ENCODE measurements at places on chromosomes 4 and X.

GRCh38 chrX:136209016-136209738, 42.0 kb downstream of the MAP7D3 start:
- no peak for DNase-seq

DNA sequence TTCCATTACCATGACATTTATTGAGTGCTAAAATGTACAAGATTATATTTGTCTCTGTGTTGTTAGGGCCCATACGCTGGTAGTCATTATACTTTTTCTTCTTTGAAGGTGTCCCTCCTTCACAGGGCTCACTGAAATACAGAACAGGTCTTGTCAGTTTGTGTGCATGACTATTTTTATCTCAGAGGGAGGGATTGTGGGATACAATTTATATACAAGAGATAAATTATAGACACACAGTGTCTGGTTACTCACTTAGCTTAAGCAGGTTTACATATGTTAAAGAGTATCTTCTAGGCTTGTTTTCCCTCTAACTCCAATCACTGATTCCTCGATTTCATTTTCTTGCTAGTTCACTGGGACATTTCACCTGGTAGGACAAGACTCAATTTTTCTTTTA, 143.3 kb upstream of the GUCY1A1 start:
- DNase-seq, result no peak

DNA sequence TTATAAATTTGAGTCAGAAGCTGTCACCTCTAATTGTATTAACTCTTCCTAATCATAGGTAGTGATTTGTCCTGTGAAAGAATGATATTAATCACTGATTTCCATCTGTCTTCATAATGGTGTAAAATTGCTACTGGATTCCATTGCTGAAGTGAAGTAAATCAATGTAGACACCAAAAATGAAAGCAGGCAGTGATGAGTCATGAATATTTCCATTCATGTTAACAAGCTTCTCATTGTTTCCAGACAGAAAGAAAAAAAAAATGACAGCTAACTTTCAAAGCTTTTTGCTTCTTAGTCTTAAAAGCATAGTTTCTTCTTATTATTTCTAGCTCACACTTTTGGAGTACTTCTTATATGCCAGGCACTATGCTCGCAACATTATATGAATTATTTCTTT, 21.5 kb downstream of the FAM114A1 start:
- no peak for DNase-seq

DNA sequence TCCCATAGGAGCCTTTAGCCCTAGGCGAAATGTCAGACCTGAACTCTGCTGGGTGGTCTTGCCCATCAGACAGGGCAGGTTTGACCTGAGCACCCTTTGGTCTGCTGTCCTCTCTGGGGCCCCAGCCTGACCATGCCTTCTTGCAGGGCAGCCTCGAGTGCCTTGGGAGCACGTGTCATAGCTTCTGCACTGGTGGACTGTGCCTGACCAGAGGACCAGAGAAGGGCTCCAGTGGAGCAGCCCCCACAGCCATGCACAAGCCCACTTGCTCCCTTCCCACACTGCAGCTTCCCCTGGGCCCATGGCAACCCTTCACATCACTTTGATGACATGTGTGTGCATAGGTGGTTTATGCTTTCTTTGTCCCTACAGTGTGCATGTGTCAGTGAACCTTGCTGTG, 394.0 kb downstream of the TEX13C start:
- DNase-seq, result no peak

- DNase-seq, result no peak
Observed at GRCh38 chr4:95198961-95199360, 349.8 kb downstream of the UNC5C start.

- no peak for DNase-seq
Observed at GRCh38 chrX:15594371-15594770, 6.4 kb downstream of the ACE2 start.

GRCh38 chrX:72396117-72396516, 90.4 kb upstream of the CITED1 start:
- no peak for DNase-seq

DNA sequence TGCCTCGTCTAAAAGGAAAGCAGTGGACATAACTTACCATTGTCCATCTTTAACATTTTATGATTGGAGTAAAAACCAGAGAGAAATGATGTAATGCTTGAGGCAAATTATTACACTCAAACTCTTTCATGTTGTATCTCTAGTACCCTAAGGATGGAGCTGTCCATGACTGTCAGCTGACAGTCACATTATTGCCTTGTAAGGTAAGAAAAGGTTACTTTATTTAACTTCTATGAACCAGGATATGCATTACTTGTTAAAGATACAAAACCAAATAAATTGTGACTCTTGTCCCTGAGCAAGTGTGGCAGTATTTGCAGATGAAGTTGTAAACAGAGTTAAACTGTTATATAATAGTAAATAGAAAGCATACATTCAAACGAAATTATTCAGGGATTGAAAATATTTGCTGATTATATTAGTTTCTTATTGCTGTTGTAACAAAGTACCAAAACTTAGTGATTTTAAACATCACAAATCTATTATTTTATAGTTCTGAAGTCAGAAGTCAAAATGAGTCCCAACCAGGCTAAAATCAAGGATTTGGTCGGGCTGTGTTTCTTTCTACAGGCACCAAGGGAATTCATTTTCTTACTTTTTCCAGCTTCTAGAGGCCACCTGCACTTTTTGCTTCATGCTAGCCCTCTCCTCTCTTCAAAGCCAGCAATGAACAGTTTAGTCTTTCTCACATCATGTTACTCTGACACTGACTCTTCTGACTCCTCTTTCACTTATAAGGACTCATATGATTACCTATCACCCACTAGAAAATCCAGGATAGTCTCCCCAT, 113.8 kb downstream of the CEP44 start:
- DNase-seq, result no peak

DNA sequence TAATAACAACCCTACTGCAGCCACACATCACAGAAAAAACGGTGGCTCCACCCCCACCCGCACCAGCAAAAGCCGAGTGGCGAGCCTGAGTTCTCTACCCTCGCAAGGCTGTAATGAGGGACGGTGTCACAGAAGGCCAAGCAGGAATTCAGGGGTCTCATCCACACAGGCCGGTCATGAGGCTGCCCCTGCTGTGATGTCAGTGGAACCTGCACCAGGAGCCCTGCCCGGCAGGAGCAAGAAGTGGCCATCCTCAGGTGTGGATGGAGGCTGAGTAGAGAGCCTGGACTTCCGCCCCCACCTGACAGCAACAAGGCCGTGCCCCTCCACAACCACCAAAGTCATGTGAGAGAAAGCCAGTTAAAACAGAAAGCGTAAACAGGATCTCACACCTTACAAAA, 20.6 kb downstream of the LYAR start:
- DNase-seq, result no peak

DNA sequence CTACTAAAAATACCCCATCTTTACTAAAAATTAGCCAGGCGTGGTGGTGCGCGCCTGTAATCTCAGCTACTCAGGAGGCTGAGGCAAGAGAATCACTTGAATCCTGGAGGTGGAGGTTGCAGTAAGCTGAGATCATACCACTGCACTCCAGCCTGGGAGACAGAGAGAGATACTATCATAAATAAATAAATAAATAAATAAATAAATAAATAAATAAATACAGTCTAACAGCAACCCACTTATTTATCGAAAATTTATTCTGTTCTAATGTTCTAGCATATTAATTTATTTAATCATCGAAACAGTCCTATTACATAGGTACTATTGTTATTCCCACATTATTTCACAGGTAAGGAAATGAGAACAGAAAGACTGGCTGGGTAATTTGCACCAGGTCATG, 18.2 kb upstream of the TXK start:
- no peak for DNase-seq

DNA sequence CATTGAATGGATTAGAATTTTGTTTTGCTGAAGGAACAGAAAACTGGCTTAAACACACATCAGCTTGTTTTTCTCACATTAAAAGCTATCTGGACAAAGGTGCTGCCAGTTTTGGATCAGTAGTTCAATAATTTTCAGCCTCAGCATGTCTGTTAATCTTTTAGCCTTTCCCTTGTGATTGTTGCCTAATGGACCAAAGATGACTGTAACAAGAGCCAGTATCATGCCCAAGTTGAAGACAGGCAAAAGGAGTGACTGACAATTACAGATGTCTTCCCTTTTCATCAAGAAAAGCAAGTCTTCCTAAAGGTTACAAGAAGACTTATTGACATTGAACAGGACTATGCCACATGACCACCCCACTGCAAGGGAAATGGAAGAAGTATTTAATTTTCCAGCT, 419.7 kb downstream of the MAPK10 start:
- DNase-seq, result no peak

- no peak for DNase-seq
Observed at GRCh38 chr4:7813674-7814073, 126.0 kb downstream of the AFAP1 start.

DNA sequence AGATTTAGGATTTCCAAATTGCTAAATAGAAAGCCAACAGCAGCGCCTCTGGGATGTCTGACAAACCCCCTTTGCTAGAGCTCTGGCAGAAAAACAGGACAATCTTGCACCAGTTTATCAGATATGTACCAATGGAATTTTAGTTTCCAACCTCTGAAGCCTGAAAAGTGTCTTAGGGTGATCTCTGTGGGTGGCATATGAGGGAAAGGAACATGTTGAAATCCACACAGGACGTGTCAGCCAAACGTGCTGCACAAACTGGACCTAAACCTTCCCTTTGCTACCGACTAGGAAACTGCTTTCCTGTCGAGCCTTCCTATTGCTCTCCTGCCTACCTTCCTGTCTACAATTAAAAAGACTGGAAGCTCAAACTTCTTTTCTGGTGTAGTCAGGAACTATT, 53.5 kb downstream of the REELD1 start:
- DNase-seq, result no peak

GRCh38 chr4:118981839-118982381, 93.3 kb downstream of the SYNPO2 start:
- peak; percentile 21 for DNase-seq

DNA sequence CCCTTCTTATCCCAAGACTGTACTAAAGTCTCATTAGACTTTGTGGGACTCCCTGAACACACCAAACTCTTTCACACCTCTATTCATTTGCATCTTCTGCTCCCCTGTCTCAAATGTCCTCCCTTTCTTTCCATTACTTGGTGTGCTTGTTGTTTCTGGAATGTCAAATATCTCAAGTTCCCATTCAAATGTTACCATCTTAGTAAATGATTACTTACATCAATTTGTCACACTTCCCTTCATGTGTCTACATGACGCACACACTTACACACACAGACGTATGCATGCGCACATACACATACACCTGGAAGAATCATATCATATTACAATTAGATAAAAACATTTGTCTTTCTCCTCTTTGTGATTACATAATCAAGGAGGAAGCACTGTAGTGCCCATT, 210.8 kb upstream of the TEX13C start:
- no peak for DNase-seq

DNA sequence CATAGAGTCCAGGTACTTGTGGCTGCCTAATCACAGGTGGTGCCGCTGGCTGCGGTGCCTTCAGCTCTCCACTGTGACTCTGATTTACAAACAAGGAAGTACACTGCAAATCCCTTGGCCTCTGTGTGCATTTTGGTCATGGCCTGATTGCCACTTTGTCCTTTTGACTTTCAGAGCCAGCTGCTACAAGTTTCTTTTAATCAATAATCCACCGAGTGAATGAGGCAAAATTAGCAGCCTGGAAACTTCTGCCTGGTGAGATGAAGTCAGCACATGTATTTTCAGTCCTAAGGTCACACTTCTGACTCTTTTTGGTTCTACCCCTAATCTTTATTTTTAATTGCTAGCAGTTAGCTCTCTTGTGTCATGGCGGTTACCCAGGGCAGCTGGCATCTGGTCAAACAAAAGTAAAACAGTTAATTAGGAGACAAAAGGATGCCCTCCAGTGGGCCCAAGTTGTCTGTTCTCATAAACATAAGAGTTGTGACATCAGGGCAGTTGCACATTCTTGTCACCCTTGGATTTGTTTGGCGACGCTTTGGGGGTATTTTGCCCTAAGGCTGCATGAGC, 62.3 kb upstream of the LNX1 start:
- no peak for DNase-seq

DNA sequence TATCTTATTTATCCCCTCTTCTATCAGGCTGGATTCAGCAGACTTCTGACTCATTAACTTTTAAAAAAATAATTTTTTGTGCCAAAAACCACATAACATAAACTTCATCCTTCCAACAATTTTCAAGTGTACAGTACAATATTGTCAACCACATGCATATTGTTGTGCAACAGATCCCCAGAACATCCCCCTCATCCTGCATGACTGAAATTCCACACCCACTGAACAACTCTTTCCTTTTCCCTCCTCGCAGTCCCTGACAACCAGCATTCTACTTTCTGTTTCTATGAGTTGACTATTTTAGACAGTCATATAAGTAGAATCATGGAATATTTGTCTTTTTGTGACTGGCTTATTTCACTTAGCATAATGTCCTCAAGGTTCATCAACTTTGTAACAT, 2.2 kb upstream of the MID2 start:
- DNase-seq, result no peak

GRCh38 chr4:6594826-6595355, 19.9 kb downstream of the MAN2B2 start:
- DNase-seq, result no peak

DNA sequence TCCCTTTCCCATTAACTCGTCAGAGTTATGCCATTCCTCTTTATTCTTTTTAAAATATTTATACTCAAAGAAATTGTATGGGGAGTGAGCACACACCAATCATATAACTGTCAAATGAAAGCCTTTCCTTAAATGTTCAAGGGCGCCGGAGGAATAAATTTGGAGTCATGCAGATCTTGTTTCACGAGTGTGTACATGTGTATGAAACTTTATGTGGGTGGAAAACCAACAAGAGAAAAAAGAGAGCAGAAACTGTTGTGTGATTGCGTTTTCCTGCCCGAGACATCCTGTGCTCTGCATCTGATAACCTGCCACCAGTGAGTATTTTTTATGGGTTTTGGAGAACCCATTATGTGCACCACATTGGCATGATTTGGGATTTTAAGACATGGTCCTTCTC, 88.3 kb downstream of the FHDC1 start:
- no peak for DNase-seq

- no peak for DNase-seq
Observed at GRCh38 chrX:7143941-7144525, 3.5 kb upstream of the STS start.

GRCh38 chrX:150161193-150161592, 201.9 kb upstream of the MAMLD1 start:
- no peak for DNase-seq

DNA sequence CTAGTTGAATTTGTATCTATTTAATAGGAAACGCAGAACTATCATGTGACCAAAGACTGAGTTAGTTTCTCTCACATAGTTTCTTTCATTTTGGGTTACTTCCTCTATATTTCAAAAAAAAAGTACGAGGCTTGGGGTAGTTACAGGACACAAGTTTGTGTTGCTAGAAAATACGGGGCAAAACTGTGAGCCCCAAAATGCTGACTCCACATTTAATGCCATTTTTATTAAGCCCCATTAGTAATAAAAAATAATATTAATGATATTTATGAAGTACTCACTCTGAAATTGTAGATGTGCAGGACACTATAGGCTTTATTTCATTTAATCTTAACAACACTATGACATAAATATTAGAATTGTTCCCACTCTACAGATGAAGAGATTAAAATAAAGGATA, 268.6 kb downstream of the DTHD1 start:
- DNase-seq, result no peak
